ENCODE measurements at places on chromosomes 6 and 20.

GRCh38 chr6:14822679-14823078, 423.2 kb upstream of the JARID2 start:
- no peak for DNase-seq

- no peak for DNase-seq
Measured at GRCh38 chr20:13341737-13342393, 120.8 kb downstream of the ISM1 start.

- peak; percentile 75 for DNase-seq
Measured at GRCh38 chr6:89350281-89350966, 2.1 kb downstream of the UBE2J1 start.

DNA sequence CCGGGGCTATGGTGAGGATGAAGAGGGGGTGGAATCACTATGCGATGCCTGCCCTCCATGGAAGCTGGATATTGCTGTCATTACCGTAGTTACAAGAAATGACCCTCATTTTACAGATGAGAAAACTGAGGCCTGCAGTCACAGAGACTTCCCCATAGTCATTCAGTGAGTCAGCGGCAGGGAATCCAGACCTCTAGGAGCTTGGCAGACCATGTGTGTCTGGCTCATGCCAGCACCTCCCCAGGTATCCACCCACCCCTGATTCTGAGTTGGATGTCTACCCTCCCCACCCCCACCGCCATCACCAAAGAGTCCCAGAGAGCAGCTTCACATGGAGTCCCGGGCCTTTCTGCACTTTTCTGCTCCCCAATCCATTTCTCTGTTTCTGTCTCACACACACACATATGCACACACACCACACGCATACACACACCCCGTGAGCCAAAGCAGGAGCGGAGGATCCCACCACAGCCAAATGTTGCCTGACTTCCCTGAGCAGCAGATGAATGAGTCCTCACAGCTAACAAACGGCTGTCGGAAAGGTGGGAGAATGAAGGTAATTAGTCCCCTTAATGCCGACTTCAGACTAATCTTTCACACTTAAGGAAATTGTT, 24.8 kb downstream of the CDH22 start:
- DNase-seq: no peak

DNA sequence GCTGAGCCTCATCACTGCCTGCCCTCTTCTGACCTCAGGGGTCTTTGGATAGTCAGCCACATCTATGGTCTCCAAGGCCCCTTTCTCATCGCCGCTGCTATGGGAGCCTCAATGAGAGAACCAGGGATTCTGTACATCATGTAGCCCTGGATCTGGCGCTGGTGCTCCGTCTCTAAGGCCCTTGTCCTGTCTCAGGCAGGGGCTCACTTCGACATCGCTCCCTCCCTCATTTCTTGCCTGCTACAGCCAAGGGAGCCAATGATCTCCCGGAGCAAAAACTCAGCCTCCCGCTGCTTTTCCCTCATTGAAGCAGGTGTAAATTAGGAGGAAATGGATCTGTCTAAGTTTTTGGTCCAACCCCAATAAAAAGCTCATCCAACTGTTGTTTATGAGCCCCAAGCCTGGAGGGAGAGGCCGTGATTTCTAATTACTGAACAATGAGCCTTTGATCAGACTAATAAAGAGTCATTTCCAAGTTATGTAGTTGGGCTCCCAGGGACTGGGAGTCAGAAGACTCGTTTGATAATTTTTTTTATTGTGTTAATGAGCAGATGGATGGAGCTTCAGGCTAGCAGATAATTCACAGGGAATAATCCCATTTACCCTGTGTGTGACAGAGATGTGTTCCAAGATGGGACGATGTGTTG, 30.9 kb downstream of the LBP start:
- no peak for DNase-seq

DNA sequence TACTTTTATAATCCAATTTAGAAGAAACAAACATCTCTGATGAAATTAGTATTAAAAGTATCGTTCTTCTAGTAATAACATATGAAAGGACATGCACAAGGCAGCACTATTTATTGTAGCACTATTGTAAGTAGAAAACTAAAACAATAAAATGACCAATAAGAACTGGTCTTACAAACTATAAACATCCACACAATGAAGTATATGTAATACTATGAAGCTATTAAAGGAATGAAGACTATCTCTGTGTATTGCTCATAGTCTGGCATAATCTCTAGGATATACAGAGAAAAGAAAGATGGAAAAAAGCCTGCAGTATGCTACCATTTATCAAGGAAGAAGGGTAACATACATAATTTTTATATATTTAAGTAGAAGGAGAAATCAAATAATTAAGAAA, 16.7 kb downstream of the LCA5 start:
- no peak for DNase-seq

- DNase-seq: no peak
Measured at GRCh38 chr6:124961464-124961776, 817 bp upstream of the RNF217 start.

GRCh38 chr6:159217595-159218275, 48.5 kb downstream of the FNDC1 start:
- peak; percentile 48 for DNase-seq

DNA sequence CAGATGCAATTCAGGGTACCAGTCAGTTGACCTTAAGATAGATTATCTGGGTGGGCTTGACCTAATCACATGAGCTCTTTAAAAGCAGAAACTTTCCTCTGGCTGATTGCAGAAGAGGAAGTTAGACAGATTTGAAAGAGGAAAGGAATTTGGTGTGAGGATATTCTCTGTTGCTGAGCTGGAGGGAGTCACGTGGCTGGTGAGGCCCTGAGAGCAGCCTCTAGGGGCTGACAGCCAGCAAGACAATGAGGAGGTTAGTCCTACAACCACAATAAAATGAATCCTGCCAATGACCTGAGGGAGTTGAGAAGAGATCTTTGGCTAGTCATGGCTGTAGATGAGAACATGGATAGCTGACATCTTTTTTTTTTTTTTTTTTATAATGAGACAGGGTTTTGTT, 87.0 kb upstream of the B3GAT2 start:
- peak; percentile 44 for DNase-seq

GRCh38 chr20:24980291-24981053, 12.1 kb downstream of the APMAP start:
- DNase-seq: peak; percentile 71

DNA sequence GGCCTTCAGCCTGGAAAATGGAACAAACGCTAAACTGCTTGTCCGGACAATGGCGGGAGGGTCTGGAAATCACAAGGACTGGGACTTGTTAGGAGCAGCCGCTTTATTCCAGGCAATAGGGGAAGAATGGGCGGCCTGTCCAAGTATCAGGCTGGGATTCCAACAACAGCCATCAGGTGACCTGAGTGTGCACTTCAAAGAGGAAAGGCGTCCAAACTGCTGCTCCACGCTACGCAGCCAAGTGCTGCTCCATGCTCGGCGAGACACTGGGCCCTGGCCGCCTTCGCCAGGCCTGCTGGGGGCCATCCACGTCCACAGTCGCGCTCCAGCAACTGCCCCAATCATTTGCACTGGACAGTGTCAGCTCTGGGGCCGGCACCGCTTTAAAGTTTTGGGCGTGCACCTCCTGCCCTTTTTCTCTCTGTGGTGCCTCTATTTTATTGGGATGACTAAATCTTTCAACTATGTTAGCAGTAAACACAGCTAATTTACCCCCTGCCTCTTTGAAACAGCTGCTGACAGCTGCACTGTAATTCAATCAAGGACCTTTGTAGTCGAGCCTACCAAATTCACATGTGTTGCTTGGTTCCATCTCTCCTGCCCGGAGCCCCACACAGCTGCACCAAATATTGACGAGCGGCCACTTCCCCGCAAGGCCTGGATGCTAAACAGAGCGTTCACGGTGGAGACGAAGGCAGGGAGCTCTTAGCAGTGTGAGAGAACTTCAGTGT, 98.3 kb downstream of the BMP7 start:
- DNase-seq: no peak

GRCh38 chr6:170010665-170011203, 259.3 kb downstream of the ERMARD start:
- no peak for DNase-seq

- DNase-seq: peak; percentile 84
Measured at GRCh38 chr6:4593951-4594350, 182.3 kb upstream of the CDYL start.

DNA sequence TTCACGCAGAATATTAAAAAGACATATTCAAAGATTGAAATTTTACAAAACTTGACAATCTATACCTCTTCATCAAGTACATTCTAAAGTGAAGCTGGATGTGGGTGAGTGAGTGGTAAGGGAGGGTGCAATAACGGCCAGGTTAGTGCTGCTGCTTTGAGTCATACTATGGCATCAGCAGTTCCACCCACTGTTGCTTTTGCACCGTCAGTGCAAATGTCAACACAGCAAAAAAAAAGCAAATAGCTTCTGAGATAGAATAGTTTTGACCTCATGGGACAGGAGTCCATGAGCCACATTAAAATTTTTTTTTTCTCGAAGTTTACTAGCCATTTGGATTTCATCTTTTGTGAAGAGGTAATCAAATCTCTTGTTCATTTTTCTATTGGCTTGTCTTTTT, 31.8 kb downstream of the PSMF1 start:
- peak; percentile 44 for DNase-seq

DNA sequence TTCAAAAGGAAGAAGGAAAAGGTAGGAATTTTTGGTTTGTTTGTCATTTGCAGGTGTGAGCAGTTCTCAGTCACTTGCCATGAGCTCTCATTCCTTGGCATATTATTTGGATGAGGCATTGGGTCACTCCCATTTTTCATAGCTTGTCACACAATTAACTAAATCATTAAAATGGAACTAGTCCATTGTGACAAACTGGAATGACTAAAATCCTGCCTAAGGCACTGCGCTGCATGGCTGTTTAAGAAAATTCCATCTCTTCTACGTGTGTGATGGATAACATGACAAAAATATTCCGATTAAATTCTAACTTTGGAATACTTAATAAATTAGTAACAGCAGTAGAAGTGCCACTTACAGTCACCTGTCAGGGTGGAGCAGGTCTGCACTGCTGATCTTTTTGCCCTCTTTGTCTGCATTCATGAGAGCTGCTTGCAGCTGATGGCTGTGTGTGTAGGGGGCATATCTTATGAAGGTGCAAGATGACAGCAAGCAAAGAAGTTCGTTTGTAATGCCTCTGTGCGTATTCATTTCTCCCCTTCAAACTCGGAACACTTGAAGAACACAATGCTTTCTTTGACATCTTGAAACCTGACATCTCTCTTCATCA, 1292.6 kb upstream of the MAP3K7 start:
- no peak for DNase-seq

DNA sequence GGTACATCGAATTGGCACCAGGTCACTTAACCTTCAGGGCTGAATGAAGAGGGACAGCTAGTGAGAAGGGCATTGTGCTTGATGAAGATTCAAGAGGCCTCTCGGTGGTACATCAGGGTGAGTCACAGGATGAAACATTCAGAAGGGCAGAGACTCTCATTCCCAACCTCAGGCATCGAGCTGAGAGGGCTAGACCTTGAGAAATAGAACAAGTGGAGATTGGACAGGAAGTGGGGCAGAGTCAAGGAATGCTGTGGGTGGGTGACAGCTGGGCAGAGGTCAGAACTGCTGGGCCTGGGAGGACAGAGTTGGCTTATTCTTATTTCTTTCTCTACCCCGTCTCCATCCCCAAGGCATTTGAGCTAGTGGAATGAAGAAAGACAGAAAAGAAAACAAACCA, 126.0 kb downstream of the SCML4 start:
- no peak for DNase-seq

DNA sequence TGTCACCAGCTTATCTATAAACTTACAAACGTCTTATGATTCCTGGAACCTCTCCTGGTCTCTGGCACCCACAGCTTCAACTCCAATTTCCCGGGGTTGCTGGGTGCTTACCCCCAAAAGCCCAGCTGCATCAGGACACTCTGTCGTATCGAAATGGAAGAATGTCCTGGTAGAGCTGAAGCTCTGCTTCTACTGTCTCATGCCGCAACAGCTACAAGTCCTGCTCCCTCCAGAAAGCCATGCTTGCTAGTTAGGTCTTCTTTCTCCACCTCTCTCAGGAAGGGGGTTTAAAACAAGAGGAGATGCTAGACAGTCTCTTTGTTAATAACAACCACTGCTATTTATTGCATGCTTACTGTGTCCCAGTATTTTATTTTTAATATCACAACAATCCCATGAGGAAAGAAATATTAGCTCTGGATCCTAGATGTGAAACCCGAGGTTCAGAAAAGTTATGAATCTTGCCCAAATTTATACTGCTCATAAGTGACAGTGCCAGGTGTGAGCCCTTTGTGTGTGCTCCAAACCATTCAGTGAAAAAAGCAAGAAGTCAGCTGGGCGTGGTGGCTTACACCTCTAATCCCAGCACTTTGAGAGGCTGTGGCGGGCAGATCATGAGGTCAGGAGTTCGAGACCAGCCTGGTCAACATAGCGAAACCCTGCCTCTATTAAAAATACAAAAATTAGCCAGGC, 82.3 kb upstream of the GCM1 start:
- no peak for DNase-seq

GRCh38 chr6:131949909-131950766, 1.0 kb downstream of the CCN2 start:
- DNase-seq: peak; percentile 73

- DNase-seq: no peak
Measured at GRCh38 chr6:33171880-33172687, 20.2 kb downstream of the COL11A2 start.

GRCh38 chr20:61185841-61186601, 66.0 kb upstream of the CDH4 start:
- no peak for DNase-seq

DNA sequence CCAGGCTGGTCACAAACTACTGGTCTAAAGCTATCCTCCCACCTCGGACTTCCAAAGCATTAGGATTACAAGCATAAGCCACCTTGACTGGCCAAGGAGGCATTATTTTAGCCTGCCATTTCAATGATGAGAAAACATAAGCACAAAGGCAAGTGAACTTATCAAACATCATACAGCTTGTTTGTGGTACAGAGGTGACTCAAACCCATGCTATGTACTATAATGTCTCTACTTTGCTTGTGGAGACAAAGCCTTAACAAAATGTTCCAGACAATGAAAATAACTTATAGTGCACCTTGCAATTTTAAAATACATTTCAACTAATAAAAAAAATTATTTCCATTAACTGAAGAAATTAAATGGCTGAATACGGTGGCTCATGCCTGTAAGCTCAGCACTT, 26.2 kb downstream of the HDAC2 start:
- no peak for DNase-seq

GRCh38 chr20:40967700-40968099, 60.9 kb upstream of the TOP1 start:
- no peak for DNase-seq
